ENCODE measurements at places on chromosomes 6 and 20.

GRCh38 chr6:153574231-153574630 lies 443.1 kb upstream of the RGS17 start:
- DNase-seq, result no peak

- no peak for DNase-seq
Measured at GRCh38 chr20:41470362-41471095, 103.9 kb upstream of the EMILIN3 start.

- DNase-seq, result no peak
Measured at GRCh38 chr20:39136798-39137197, 174.7 kb downstream of the DHX35 start.

DNA sequence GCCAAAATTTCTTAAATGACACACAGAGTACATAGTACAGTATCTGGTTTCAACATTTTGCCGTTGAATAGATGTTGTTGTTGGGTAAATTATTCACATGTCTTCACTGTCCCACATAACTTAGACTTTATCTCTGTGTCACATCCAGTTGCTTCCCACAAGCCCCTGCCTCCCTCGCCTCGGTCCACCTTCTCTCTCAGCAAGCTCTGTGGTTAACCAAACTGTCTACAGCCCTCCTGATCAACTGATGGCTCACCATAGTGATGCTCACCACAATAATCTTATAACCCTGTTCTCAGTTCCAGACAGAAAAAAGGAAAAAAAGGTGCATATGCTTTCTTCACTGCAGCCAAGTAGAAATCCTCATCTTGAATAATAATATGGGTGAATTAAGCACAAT lies 23.0 kb downstream of the IL17F start:
- DNase-seq, result no peak

DNA sequence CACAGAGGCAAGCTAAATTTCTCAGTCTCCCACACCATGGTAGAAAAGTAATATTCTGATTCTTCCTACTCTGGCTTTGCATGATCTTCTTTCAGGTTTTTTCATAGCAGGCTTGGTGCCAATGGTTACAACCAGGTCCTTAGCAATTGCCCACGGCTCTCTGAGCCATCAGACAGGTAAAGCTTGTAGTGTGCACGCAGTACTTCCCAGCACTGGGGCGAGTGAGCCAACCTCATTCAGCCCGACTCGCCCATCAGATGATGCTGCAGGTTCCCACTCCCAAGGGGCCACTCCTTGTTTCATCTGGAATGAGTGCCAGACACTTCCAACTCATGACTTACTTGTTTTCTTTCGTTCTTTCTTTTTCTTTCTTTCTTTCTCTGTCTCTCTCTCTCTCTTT lies 78.3 kb downstream of the PERP start:
- no peak for DNase-seq

DNA sequence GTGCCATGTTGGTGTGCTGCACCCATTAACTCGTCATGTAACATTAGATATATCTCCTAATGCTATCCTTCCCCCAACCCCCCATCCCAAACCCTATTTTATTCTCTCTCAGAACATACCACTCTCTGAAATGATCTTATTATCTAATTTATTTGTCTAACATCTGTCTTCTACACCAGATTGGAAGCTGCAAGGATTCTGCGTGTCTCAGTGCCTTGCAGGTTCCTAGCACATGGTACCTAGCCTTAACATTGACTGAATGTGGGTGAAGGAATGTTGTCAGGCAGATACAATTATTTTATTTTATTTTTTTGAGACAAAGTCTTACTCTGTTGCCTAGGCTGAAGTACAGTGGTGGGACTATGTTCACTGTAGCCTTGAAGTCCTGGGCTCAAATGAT lies 124.9 kb downstream of the BCAS1 start:
- no peak for DNase-seq

GRCh38 chr6:108844135-108844534 lies 4.1 kb upstream of the ARMC2 start:
- no peak for DNase-seq

DNA sequence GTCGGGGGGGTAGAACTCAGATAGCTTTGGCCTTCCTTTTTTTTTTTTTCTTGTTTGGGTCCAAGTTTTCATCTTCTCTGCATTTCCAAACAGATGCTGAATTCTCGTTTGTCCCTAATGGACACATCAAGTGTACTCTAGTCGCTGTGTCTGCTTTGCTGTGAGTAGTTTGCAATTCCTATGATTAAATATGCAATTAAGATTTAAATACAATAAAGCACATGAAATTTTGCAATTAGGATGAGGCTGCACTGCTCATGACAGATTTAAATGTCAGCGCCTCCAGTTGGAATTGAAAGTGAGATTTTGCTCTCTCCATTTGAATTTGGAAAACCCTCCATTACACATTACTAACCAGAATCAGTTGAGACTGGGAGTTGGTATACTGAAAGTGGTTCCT lies 70.4 kb downstream of the PFDN4 start:
- no peak for DNase-seq

- no peak for DNase-seq
Measured at GRCh38 chr6:150698391-150698790, 98.7 kb downstream of the PLEKHG1 start.

- no peak for DNase-seq
Measured at GRCh38 chr6:105321728-105322127, 81.2 kb downstream of the PREP start.

DNA sequence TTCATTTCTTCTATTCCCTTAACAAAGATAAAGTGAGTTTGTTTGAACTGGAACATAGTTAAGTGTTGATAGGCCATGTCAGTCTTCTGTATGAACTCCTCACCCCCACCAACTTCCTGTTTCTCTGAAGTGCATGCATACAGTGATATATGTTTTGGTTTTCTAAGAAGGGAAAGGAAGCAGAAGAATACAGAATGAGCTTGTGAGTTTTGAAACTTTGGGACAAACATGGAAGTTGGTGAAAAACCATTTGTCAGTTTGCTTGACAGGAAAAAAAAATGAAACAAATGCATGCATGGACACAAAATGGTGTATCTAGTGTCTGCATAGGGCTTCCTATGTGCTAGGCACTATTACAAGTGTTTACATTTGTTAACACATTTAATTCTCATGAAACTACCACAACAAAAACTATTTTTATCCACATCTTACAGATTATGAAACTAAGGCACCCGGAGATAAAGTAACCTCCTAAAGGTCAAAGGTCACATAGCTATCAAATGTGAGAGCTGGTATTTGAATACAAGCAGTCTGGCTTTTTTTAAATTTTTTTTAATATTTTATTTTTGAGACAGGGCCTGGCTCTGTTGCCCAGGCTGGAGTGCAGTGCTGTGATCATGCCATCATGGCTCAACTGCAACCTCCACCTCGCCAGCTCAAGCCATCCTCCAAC lies 105.9 kb downstream of the ADGRB3 start:
- DNase-seq, result no peak

GRCh38 chr6:3471286-3471685 lies 14.4 kb upstream of the SLC22A23 start:
- DNase-seq, result no peak

DNA sequence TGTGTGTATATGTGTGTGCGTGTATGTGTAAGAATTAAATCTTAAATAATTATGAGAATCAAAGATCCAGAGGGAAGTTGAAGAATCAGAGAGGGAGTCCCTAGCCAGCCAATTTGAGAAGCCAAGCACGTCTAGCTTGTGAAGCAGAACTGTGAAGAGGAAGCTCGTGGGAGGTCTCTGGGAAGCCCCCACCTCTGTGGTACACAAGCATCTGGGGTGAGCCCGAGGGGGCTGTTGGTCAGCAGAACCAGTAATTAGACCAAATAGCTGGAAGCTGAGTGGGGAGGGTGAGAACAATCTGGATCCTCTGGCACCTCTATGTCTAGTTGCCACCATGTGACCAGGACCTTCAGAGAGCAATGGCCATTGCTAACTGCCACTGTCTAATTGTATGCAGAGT lies 310.0 kb upstream of the PRND start:
- no peak for DNase-seq

DNA sequence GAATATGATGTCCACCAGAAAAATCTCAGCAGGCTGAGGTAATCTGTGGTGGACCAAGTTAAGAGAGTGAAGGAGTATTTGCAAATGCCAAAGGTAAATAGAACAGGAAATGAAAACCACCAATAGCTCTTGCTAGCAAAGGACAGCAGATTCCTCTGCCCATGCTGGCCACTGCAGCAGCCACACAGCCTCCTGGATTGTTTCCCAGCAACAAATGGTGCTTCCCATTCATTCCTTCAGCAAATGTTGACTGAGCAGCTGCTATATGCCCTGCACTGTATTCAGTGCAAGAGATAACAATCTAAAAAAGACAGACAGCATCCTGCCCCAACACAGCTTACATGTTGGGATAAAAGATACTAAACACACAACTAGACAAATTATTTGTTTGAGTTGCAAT lies 11.0 kb downstream of the ROS1 start:
- DNase-seq, result no peak

DNA sequence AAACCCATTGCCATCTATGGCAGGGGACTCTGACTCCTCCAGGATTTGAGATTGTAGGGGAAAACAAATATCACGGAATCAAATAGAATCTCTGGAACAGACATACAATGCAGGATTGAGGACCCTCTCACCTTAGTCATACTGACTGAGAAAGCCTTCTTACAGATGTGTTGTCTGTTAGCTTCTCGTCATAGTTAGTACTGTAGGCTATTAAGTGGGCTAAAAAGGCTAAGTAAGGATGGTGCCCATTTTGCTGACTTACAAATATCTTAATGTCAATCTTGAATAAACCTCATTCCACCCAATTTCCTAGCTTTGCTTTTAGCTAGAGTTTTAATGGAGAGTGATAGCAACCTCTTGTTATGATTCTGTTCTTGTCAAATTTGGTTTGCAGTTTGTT lies 352.4 kb downstream of the QKI start:
- no peak for DNase-seq

DNA sequence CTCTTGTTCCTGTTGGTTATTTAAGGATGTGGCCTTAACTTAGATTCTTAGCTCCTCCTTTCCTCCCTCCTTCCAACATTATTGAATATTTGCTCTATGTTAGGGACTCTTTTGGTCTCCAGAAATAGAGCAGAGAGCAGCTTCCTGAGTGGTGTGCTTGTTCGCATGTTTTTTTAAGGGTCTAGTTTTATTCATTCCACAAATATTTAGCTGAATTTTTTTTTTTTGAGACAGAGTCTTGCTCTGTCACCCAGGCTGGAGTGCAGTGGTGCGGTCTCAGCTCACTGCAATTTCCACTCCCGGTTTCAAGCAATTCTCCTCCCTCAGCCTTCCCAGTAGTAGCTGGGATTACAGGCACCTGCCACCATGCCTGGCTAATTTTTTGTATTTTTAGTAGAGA lies 169.2 kb downstream of the ZFAND3 start:
- DNase-seq, result no peak

DNA sequence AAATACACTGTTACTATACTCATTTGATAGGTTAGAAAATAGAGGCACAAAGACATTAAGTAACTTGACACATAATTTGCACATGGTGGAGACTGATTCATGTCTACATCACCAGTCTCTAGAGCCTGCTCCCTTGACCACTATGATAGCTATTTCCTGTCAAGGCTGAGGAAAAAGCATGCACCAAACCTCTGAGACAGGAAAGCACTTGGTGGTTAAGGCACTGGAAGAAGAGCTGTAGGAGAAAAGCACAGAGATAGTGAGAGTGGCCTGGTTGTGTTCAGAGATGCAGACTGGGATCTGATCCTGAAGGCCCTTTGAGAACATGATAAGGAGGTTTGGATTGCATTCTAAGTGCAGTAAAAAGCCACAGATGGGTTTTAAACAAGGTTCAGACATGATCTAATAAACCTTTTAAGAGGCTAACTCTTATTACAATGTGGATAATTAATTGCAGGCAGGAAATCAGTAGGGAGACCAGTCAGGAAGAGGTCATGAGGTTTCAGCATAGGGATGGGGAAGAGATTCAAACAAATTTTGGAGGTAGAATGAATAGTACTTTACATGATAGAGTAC lies 168.9 kb downstream of the PHF3 start:
- peak; percentile 48 for DNase-seq

- no peak for DNase-seq
Measured at GRCh38 chr20:47676219-47676721, 109.0 kb downstream of the SULF2 start.

DNA sequence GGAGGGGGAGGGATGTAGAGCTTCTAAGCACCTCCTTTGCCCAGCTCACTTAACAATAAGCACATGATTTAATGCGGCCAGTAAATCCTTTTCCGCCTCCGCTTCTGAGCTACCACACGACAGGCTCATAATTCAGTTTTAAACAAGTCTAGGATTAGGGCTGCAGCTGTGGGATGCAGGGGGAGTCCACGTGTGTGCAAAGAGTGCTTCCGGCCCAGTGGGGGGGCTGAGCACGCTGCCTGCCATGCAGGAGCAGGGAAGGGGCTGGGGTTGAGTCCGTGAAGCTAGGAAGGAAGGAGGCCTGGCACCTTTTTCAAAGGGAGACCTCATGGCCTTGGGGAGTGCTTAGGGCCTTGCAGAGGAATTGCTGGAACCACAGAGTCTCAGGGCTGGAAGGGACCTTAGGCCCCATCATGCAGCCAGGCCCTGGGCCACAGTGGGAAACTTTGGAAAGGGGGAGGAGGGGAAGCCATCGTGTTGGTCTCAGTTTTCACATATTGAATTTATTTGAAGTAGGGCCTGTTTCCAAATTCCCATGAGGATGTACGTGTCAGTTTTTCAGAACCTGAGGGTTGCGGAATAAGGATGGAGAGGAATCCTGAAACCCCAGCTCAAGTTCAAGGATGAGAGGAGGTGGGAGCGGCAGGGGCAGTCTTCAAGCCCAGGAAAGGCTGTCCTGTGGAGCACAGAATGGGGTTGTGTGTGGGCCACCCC lies 96.1 kb downstream of the VEGFA start:
- DNase-seq, result no peak

DNA sequence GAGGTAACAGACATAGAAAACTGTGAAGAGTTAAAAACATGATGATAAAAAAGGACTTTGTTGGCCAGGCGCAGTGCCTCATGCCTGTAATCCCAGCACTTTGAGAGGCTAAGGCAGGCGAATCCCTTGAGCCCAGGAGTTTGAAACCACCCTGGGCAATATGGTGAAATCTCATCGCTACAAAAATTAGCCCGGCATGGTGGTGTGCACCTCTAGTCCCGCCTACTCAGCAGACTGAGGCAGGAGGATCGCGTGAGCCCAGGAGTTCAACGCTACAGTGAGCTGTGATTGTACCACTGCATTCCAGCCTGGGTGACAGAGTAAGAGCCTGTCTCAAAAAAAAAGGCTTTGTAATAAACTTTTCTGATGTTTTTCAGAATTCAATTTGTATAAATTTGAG lies 60.1 kb downstream of the GFOD1 start:
- no peak for DNase-seq

DNA sequence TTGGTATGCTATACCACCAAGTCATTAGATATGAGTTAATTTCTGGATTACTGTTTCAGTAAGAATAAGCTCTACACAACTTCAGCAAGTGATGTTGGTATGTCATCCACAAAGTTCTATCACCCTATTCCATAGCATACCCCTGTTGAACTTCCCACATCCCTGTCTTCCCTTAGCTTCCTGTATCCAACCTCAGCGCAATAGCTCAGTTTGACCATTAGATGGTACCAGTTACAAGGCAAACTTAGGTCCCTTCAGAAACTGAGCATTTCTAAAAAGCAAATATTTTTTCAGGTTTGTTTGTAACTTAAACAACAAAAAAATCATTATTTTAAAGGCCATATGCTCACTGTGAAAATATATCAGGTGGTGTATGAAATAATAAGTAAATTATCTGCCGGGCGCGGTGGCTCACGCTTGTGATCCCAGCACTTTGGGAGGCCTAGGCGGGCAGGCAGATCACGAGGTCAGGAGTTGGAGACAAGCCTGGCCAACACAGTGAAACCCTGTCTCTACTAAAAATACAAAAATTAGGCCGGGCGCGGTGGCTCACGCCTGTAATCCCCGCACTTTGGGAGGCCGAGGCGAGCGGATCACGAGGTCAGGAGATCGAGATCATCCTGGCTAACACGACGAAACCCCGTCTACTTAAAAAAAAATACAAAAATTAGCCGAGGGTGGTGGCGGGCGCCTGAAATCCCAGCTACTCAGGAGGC lies 8.8 kb upstream of the MOG start:
- no peak for DNase-seq
